ENCODE measurements at places on chromosomes 12 and 14.

DNA sequence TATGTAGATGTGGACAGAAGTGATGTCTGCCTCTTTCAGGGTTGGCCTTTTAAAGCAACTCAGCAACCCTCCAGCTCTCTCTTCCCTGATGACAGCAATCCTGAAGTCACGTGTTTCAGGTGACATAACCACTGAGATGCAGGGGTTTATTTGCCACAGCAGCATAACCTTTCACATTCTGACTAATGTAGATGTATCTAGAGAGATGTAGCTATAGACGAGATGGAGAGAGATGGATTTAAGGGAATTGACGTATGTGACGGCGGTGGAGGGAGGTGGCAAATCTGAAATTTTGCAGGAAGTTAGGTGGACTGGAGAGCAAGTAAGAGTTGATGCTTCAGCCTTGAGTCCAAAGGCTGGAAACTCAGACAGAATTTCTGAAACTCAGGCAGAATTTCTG, 126.0 kb downstream of the ZFP36L1 start:
- no peak for DNase-seq

- DNase-seq = no peak
Observed at GRCh38 chr12:93315385-93315906, 62.3 kb upstream of the NUDT4 start.

- no peak for DNase-seq
Observed at GRCh38 chr12:66117242-66117641, 13.3 kb downstream of the LLPH start.

GRCh38 chr12:121741743-121742142, 29.2 kb downstream of the TMEM120B start:
- no peak for DNase-seq
